Right cardiac atrium (tissue), 5 donors: ENCODE measurements at places on chromosomes 4 and X. TPM values are rescaled to one million over a fixed set of nuclear protein-coding genes. Genes with fewer than 3 reads are reported as not detected.

VEGFD gene
- 1.1 TPM for total RNA-seq

- no peak for DNase-seq
Measured at GRCh38 chrX:11663875-11664210, 1.9 kb downstream of the ARHGAP6 start.

- no peak for DNase-seq
Measured at GRCh38 chr4:183887351-183887750, 17.8 kb upstream of the STOX2 start.

DNA sequence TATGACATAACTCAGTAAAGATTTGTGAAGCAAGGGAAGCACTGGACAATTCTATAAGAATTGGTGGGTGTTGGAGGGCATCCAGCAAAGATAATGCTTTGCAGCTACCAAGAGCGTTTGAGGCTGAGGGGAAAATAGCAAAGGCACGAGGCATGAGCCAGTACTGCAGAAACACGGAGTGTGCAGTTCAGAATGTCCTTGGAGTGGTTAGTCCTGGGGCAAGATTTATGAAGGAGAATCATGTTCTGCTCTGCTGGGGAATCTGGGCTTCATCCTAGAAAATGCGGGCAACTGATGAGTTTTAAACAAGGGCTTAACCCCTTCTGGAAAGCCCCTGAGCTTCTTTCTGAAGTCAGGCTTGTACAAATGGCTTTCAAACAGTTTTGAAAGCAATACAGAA lies 452.5 kb downstream of the IL15 start:
- no peak for DNase-seq

MID2 gene
- total RNA-seq, result 5.9 TPM

DNA sequence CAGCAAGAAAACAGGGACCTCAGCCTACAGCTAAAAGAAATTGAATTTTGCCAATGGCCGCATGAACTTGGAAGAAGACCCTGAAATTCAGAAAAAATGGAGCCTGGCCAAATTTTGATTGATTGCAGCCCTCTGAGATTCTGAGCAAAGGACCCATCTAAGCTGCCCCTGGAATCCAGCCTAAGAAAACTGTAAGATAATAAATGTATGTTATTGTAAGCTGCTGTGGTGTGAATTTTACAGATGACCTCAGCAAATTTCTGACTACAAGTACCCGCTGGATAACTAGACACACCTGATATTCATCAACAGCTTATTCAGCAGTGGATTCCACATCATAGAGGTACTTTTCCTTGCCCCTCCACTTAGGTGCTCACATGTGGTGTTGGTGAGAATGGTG lies 119.5 kb upstream of the EPHA5 start:
- no peak for DNase-seq

DNA sequence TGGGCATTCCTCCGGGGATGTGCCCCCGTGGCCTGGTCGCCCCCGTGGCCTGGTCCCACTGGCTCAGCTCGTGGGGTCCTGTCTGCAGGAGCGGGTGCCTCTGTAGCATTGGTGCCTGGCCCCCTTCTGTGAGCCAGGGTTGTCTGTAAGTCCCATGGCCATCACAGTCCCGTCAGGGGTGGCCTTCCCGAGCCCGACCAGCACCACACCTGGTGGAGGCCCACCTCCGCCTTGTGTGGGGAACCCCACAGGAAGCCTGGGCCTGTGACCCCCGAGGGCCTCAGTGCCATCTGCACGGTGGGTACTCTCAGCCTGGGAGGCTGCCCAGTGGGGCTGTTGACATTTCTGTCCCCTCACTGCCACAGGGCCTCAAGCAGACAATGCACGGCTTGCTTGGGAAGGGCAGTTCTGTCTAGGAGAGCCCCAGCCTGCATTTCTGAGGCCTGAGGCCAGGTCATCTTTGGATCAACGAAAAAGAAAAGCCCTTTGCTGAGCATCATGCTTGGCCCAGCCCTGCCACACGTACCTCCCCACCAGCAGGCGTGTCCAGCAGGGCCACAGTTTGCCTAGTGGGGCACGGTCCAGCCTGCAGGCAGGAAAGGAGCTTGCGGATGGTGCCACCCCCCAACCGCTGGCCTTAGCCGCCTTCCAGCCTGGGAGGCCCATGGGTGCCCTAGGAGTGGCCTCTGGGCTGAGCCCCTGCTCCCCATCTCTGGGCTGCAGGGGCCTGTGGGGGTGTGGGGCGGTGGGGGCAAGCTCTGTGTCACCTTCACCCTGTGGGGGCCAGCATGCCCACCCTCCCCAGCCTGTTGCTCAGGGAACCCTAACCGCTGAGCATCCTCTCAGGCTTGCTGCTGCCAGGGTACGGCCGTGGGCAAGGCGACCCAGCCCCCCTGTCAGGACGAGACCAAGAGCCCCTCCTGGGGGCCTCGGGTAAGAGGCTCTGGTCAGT lies 23.2 kb downstream of the NKX1-1 start:
- DNase-seq, result peak; percentile 55

CSAG1 gene
- total RNA-seq, result not detected

DNA sequence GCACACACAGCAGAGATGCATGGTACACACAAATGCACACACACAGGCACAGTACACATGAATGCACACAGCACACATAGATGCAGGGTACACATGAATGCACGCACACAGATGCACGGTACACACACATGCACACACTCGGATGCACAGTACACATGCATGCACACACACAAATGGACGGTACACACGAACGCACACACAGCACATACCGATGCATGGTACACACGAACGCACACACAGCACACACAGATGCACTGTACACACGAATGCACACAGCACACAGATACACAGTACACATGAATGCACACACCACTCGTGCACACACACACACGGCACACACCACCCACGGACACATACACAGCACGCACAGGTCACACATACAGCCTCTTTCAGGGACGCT lies 43.8 kb upstream of the CPLX1 start:
- no peak for DNase-seq

GRCh38 chrX:119734897-119735339 lies 23.5 kb upstream of the SOWAHD start:
- peak; percentile 65 for DNase-seq

ERAS gene
- total RNA-seq, result not detected

CENPVL3 gene
- total RNA-seq, result not detected

SPANXA1 gene
- total RNA-seq, result not detected

GRCh38 chr4:134695433-134695832 lies 493.8 kb upstream of the PABPC4L start:
- DNase-seq, result no peak

MAGEA8 gene
- total RNA-seq, result not detected

DNA sequence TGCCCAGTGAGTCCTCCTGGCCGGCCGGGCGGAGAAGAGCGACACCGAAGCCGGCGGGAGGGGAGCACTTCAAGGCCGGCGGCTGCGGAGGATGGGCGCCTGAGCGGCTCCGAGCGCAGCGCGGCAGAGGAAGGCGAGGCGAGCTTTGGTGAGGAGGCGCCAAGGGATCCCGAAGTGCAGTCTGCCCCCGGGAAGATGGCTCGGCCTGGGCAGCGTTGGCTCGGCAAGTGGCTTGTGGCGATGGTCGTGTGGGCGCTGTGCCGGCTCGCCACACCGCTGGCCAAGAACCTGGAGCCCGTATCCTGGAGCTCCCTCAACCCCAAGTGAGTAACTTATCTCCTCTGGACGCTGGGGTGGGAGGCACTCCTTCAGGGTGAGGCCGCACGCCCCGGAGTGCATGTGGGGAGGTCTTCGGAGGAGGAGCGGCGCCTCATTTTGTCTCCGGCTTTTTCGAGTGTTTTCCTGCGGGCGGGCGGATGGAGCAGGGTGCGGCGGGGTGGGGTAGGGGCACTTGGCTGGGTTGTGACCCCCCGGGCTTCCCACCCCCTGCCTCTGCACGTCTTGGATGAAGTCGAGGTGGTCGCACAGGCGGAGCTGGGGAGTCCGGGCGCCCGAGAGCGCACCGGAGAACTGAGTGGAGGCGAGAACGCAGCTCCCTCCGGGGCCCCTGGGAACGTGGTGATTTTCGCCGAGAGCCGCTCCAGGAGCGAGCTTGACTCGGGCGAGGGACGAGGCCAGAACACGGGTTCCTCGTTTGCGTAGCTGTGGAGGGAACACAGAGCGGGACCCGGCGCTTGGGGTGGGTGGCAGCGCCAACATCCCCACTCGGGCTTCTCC lies 979 bp downstream of the EFNB1 start:
- peak; percentile 75 for DNase-seq

- no peak for DNase-seq
Measured at GRCh38 chr4:140100771-140101170, 53.2 kb downstream of the MAML3 start.

DNA sequence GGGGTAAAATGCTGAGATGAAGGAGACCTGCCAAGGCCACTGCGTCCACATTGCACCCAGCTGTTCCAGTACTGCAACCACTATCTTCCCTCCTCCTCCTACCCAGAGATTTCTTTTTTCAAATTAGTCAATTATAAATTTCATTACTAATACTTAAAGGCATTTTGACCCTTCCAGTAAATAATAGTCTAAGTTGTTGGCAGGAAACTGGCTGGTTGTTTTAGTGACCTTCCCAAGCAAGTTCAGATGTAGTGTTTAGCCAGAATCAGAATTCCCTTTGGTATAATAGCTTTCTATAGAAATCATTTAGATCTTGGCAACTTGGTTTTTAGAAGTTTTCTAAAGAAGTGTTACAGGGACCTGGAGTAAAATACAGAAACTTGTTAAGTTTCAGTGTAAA lies 66.0 kb downstream of the AASDH start:
- no peak for DNase-seq

GRCh38 chr4:25865586-25865985 lies 2.8 kb upstream of the SEL1L3 start:
- DNase-seq, result no peak

GRCh38 chr4:1631136-1631535 lies 53.0 kb downstream of the FAM53A start:
- DNase-seq, result peak; percentile 28
